Osteocyte (in vitro differentiated cells): ENCODE measurements at places on chromosomes 6 and 20.

DNA sequence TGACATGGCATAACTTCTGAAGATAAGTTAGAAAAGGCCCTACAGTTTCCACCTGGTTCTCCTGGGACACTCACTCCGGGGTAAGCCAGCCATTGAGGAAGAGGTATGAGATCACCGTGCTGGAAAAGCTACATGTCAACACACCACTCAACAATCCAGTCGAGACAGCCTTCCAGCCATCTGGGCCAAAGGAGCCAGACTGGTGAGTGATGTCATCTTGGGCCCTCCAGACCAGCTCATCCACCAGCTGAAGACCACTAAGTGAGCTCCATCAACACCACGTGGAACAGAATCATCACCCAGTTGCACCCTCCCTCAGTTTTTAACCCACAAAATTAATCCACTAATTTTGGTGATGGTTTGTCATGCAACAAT is 32.3 kb upstream of the RSPO4 start:
- H3K4me3 ChIP-seq, result no peak overlapping the region
- H3K27ac ChIP-seq, result no peak overlapping the region
- no peak for DNase-seq
- no peaks in the 10 kb centered on the region for H3K36me3 ChIP-seq
- H3K4me1 ChIP-seq, result no peaks in the 10 kb centered on the region

DNA sequence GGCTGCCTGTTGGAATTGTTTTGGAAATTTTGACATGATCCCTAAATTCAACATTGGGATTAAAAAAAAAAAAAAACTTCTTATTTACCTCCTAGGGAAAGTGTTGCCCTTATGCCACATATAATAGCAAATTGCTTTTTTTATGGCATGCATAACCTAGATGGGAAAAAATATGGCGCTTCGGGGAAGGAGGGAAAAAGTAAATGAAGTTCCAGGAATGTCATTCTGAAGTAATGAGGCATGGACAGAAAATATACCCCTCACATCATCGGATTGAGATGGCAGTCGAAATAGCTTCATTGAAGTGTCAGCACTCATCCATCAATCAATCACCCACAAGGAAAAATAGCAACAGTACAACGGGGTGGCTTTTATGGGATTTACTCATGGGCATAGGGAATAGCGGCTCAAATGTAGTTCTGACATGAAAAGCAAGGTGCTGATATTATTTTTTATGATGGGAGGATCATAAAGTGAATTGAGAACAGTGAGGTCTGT is 104.8 kb downstream of the ZNF217 start:
- no peak overlapping the region for H3K4me3 ChIP-seq
- peaks cover 4% of the 10 kb centered on the region for H3K27me3 ChIP-seq
- no peaks in the 10 kb centered on the region for H3K36me3 ChIP-seq
- peaks cover 6% of the 10 kb centered on the region for H3K4me1 ChIP-seq
- no peak overlapping the region for H3K27ac ChIP-seq
- DNase-seq, result no peak

GRCh38 chr6:159842035-159842434 is 42.0 kb downstream of the PNLDC1 start:
- no peak overlapping the region for H3K4me3 ChIP-seq
- H3K27me3 ChIP-seq, result no peaks in the 10 kb centered on the region
- no peaks in the 10 kb centered on the region for H3K4me1 ChIP-seq
- no peak overlapping the region for H3K27ac ChIP-seq
- H3K36me3 ChIP-seq, result no peaks in the 10 kb centered on the region

DNA sequence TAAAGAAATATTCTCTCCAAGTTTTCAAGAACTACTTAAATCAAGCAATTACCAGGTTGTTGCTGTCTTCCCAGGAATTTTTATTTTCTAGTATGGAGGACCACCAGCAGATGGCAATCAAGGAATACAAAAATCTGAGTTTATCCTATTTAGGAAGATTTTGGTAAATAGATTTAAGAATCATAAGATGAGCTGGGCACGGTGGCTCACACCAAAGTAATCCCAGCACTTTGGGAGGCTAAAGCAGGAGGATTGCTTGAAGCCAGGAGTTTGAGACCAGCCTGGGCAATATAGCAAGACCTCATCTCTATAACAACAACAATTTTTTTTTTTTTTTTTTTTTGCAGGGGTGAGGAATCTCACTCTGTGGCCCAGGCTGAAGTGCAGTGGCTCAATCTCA is 19.3 kb upstream of the SEC63 start:
- no peak for DNase-seq
- H3K36me3 ChIP-seq, result no peaks in the 10 kb centered on the region
- peaks cover 29% of the 10 kb centered on the region for H3K27me3 ChIP-seq
- no peak overlapping the region for H3K4me3 ChIP-seq

DNA sequence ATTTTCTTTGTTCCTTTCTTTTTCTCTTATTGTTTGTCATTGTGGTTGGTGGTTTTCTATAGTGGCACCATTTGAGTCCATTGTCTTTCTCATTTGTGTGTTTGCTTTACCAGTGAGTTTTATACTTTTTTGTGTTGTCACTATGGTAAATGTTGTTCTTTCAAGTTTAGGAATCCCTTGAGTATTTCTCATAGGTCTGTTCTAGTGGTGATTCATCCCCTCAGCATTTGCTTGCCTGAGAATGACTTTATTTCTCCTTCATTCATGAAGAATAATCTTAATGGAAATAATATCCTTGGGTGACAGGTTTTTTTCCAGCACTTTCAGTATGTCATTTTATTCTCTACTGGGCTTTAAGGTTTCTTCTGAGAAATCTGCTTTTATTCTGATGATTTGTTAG is 209.2 kb upstream of the ASCC3 start:
- H3K27ac ChIP-seq, result no peak overlapping the region
- peaks cover 2% of the 10 kb centered on the region for H3K36me3 ChIP-seq
- H3K4me3 ChIP-seq, result no peak overlapping the region
- no peaks in the 10 kb centered on the region for H3K27me3 ChIP-seq
